CD4-positive, alpha-beta T cell treated with Interleukin-12 subunit alpha and Interleukin-12 subunit beta, for 1 hour (primary cell): ENCODE measurements at places on chromosomes 7 and 10.

DNA sequence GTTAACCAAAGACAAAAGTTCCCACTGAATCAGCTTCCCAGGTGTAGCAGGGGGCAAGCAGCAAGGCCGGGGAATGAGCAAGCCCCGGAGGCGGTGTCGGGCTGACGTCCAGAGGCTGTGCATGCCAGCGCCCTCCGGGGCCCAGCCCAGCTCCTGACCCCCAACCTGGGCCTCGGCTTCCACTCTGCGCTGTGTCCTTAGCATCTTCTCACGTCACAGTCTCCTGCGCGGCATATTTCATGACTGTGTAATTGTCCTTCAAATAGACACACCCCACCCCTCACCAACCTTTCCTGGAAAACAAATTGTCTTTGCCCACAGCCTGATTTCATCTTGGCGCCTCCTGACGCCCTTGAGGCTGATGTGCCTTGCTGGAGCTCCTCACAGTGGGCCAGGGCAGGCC is 133.5 kb downstream of the RGS10 start:
- no peak for DNase-seq

- no peak for DNase-seq
Observed at GRCh38 chr7:44784364-44784763, 12.1 kb upstream of the PPIA start.

GRCh38 chr7:100803398-100804161 is 23.7 kb downstream of the EPHB4 start:
- peak; percentile 54 for DNase-seq

- no peak for DNase-seq
Observed at GRCh38 chr7:28530803-28531175, 118.5 kb downstream of the CREB5 start.

- no peak for DNase-seq
Observed at GRCh38 chr10:116198676-116199035, 74.3 kb downstream of the GFRA1 start.

GRCh38 chr10:10830293-10830986 is 187.2 kb upstream of the CELF2 start:
- DNase-seq: no peak
